ENCODE measurements at places on chromosomes 11 and 22.

GRCh38 chr22:19911540-19912270 lies 29.9 kb upstream of the COMT start:
- no peak for DNase-seq

- DNase-seq = no peak
These were observed 23.5 kb upstream of the P2RY6 start for GRCh38 chr11:73248526-73249185.

DNA sequence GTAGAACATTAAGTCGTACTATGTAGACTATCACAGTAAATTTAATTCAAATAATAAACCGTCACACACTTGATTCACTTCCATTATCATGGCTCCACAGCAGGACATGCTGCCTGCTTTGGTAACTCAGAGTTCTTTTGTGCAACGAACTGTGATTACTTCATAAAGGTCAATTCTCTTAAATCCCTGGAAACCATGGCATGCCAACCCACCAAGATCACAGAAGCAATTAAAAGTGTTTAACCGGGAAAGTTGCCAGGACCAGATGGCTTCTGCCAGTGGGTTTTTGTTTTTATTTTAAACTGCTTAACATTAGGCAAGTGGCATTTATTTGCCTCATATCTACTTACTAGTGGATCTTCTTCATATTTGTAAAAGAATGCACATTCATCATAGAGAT lies 1162.1 kb downstream of the DLG2 start:
- no peak for DNase-seq

DNA sequence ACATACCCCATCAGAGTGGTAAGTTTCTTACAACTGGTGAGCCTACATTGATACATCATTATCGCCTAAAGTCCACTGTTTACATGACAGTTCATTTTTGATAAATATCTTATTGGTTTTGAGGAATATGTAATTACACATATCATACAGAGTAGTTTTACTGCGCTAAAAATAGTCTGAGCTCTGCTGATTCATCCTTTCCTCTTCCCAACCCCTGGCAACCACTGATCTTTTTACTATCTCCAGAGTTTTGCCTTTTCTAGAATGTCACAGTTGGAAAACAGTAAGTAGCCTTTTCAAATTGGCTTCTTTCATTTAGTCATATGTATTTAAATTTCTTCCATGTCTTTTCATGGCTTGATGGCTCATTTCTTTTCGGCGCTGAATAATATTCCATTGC lies 112.8 kb downstream of the LARGE1 start:
- no peak for DNase-seq

DNA sequence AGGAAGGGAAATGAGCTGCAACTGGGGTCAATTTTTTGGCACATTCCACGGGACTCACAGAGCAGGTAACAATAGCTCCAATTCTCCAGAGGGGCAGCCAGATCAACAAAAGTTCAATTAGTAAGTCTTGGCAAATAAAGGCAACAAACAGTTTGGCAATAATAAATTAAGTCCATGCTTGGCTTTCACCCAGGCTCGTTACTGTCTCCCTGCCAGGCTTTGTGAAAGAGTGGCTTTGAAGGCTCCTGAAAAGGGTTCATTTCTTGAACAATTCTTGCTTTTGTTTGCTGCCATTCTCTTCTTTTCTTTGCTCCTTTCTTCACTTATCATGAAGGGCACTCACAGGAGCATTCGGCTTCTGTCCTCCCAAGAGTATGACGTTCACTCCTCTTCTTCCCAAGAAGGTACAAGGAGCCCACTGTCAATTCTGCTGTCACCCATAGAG lies 123.3 kb downstream of the APIP start:
- DNase-seq = no peak

GRCh38 chr11:70467201-70468085 lies 69.1 kb downstream of the CTTN start:
- DNase-seq = no peak

GRCh38 chr11:47216121-47216798 lies 1.5 kb downstream of the DDB2 start:
- DNase-seq = peak; percentile 50

- no peak for DNase-seq
These were observed 2.5 kb downstream of the FKBP2 start for GRCh38 chr11:64243236-64243854.

GRCh38 chr11:4493480-4493818 lies 11.0 kb downstream of the OR52K1 start:
- DNase-seq = no peak

DNA sequence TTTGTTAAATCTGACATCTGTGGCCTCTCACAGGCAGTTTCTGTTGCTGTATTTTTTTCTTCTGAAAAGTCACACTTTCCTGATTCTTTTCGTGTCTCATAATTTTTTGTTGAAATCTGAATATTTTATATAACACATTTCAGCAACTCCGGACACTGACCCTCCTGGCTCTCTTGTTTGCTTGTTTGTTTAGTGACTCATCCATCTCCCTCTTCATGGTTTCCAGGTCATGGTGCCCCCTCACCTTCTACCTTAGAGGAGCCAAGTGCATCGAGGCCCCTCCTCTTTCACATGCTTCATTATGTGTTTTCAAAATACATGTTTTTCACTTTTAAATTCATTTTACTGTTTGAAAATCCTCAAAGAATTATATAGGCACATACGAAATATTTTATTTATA lies 562.4 kb downstream of the OPCML start:
- no peak for DNase-seq

GRCh38 chr11:57345555-57346211 lies 7.5 kb downstream of the P2RX3 start:
- DNase-seq = no peak

DNA sequence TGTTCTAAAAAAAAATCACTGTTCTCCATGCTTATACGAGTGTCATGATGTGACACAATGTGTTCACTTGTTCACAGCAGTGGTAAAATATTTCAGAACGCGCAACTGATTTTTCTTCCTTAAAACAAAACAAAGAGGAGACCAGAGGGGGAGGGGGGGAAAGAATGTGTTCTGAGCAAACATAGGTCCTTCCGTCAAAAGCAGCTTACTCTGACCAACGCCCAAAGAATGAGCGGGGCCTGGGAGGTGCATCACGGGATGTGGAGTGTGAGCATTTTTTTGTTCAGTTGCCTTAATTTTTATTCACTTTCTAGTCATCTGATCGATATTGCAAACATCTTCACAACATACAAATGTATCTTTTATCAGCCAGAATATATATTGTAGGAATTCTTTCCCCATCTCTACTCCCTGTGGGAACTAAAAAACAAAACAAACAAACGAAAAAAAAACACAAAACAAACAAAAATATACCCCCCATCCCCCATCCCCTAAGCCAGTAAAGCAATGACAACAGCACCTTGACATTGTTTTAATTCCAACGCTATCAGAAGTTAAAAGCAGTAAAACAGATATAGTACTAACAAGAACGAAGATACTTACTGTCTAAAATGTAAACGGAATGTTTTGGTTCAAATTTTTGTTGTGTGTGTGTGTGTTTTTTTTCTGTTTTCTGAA lies 43.3 kb downstream of the BDNF start:
- no peak for DNase-seq

DNA sequence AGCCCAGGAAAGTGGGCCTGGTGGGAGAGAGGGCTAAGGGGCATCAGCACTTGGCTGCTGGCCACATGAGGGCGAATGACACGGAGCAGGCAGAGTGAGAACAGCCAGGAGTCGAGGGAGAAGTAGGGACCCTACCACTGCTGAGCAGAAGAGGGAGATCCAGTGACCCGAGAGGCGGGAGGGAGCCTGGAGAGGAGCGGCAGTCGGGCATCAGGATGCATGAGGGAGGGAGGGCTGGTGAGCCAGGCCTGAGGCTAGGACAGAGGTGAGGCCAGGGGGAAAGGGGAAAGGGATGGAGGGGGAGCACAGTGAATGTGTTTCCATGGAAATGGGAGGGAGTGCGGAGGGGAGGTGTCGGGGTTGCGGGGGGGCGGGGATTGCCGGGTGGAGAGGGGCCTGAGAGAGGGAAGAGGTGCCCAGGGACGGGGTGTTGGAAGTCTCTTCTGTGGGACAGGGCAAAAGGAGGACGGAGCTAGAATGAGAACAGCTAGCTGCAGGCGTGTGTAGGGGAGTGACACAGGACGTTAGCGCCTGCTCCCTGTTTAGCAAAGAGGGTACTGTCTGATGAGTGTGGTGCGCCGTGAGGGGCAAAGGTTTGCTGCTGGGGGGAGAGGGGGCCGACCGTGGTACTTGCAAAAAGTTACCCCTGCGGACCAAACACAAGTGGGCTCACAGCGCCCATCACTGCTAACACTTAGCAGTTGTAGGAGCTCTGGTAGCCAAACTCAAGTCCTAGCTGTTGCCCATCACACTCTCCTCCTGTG lies 37.1 kb upstream of the WNT11 start:
- no peak for DNase-seq

DNA sequence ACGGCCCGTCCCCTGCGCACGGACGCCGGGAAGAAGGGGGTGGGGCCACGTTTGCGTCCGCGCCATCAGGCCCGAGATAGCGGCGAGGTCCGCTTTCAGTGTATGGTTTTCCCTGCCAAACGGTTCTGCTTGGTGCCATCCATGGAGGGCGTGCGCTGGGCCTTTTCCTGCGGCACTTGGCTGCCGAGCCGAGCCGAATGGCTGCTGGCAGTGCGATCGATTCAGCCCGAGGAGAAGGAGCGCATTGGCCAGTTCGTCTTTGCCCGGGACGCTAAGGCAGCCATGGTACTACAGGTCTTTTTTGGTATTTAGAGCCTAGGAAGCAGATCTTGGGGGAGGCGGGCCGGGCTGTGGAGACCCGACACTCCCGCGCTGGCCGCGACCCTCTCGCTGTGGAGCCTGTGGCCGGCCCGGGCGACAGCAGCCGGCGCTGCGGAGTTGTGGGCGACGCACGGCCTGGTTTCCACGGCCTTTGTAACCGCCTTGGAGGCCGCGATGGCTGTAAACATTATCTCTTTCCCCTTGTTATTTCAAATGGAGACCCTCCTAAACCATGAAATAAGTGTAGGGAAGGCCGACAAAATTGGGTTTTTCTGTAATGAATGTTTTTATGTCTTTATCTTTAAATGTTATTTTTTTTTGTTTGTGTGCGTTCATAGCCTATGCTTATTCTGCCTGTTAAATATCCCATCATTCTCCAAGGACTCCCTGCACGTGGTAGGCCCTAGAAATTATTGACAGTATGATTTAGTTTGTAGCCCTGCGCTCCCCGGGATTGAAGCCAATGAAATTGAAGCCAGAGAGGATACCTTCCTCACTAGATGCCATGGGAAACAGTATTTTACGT lies at the start of gene AASDHPPT:
Gene AASDHPPT (plus strand): TSS at position 54 of the 847 bp plus-strand sequence. CDS start 49 bp downstream, at position 103.
- no peak for DNase-seq

DNA sequence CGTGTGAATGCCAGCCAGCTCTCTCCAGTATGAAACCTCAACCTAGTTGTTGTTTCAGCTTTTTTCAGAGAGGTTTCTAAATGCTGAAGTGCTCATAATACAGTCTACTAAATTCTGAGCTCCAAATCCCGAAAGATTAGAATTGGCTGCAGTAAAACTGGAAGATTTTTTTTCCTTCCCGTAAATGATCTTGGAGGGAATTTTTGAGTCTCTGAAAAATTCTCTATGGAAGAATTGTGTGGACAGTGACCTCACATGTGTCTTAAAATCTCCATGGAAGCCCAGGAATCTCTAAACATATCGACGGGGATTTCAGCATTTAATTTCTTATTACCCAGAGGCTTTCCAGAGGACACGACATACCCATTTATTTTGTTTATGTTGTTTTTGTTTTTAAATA lies 1499.2 kb downstream of the LRRC4C start:
- no peak for DNase-seq

DNA sequence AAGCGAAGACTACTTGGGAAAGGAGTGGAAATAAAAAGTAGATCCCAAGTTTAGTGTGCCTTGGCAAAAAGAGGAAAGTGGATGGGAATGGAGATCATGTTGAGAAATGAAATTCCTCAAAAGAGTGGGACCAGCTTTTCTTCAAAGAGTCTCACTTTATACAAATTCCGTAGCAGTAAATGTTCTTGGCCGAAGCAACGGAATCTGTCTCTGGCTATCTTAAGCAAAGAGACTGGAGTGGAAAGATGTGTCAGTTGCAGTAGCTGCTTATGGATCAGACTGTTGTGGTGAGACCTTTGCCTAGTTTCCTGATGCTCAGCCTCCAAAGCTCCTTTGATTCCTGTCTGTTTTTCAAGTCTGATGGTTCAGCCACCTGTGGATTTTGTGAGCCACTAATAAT lies 73.6 kb downstream of the CSTPP1 start:
- no peak for DNase-seq

GRCh38 chr11:30322191-30322590 lies 713 bp upstream of the ARL14EP start:
- DNase-seq = no peak

- DNase-seq = no peak
These were observed 87.3 kb downstream of the PACS1 start for GRCh38 chr11:66157182-66157864.

DNA sequence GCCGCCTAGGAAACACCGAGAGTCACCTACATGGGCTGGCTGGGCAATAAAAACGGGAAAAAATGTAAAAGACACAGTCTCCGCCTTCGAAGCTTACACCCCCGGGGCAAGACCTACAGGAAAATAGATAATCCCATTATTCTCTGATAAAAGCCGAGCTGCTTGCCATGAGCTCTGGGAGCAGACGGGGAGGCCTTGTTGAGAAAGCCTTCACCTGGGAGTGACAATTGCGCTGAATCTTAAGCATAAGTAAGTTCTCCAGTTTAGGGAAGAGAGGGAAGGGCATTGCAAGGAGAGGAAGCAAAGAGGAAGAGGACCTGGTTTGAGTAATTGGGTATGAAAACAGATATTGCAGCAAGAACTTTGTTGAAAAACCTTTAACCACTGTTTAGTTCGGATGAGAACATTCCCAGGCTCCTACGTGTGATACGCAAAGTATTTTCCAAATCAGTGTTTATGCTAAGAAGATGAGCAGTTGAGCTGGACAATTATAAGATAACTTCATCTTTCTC lies 813 bp upstream of the BTBD10 start:
- DNase-seq = no peak

- no peak for DNase-seq
These were observed 13.3 kb downstream of the CELF1 start for GRCh38 chr11:47539681-47540039.

GRCh38 chr11:21511835-21512440 lies 680.9 kb upstream of the ANO5 start:
- no peak for DNase-seq

DNA sequence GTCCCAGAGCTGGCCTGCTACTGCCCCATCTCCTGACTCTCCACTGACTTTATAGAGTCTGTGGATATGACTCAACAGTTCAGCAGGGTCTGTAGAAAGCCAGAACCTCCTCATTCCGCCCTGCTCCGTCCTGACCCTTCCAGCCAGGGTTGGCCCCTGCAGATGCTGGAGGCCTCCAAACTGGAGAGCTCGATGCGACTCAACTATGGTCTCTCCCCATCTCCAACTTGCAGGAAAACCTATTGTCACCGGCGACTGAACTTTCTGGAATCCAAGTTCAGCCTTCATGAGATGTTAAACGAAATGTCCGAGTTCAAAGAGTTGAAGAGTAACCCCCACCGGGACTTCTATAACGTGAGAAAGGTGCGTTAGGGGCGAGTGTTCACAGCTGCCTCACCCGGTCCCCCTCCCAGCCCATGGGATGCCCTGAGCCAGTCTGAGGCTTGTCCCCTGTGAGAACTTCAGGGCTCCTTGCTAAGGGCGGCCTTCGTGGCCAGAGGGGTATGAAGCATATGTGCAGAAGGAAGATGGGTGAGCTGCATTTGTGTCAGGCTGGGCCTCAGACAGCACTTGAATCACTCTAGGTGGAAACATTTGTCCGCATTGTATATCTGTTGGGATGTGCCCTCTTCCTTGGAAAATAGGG lies 32.1 kb downstream of the AMPD3 start:
- DNase-seq = no peak

GRCh38 chr11:2553886-2554285 lies 109.1 kb downstream of the KCNQ1 start:
- no peak for DNase-seq
